ENCODE measurements at places on chromosomes 7 and 10.

DNA sequence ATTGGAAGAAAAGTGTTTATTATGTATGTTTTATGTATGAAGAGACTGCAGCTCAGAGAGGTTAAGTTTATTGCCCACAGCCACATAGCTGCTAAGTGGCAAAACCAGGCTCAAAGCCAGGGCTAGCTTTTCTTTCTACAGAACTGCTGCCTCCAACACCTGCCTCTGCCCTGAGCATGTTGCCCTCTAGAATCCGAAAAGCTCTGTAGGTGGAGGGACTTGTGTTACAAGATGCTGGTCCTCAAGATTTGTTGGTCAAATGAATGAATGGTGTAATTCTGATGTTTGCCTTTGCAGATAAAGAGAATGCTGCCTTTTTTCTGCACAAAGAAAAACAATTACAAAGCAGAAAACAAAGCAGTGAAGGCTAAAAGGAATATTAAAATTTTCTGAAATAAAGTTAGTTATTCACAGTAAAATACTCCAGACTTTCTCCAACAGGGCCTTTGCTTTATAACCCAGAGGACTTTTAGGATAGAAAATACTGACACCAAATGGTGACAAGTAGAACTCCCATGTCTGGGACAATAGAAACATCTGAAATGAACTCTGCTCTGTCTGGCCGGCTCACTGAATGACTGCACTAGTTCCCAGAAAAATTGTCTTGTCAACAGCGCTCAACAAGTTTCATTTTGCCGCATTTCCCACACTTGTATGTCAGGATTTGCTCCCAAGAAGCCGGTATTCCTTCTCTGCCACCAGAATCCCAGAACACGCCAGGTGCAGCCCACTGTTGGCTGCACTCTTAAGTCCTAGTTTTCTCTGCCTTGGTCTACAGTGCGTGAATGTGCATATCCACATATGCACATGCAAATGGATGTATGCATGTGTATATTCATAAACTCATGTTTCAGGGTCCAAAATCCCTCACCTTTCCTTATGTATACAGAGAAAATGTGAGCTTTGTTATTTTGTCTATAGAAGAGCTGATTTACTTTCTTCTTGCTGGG is 11.0 kb upstream of the DNTT start:
- DNase-seq, result no peak

- DNase-seq, result no peak
Measured at GRCh38 chr10:110209926-110210673, 2.7 kb downstream of the MXI1 start.

DNA sequence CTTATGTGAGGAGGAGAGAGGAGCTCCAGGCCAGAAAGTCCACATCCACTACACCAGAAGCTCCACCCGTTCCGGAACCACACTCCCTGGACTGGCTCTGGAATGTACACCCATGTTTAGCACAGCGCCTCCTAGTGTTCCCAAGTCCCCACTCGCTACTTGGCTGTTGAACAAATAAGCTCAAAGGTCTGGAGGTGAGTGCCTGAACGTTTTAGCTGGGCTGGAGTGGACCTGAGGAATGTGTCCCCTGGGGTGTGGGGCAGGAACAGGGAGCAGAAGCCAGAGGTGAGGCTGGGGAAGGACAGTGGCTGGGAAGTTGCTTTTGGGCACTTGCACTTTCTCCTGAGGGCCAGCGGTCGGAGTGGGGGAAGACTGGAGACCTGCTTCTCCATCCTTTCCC is 164.1 kb upstream of the CDCA7L start:
- no peak for DNase-seq

DNA sequence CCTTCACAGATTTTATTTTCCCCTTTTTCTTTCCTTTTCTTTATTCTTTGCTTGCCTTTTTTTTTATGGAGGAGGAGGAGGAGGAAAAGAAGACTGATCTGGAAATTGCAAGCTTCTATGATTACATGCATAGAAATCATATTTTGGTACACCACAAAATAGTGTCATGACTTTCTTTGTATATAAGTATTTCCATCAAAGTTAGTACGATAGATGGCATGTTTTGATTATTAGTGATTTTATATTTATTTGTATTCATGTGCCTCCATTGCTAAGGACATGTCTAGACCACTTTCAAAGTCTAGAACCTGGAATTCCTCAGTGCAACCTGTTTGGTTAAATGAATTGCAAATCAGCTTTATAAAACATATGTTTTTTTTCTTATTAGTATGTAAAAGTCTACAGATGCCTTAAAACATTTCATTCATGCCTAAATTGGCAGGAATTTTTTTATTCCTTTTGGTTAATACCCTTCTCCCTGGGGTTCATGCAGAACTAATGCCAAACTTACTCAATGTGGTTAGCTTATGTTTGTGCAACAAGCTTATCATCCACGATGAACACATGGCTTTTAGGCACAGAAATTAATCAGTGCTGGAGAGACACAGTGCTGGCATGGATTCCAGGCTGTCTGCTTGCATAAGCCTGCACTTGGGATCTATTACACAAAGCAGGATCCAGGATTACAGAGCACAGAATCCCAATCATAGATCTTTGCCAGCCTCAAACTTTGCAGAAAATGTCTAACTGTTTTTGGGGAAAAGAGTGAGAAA is 213.1 kb downstream of the CHRM2 start:
- DNase-seq, result peak; percentile 15

DNA sequence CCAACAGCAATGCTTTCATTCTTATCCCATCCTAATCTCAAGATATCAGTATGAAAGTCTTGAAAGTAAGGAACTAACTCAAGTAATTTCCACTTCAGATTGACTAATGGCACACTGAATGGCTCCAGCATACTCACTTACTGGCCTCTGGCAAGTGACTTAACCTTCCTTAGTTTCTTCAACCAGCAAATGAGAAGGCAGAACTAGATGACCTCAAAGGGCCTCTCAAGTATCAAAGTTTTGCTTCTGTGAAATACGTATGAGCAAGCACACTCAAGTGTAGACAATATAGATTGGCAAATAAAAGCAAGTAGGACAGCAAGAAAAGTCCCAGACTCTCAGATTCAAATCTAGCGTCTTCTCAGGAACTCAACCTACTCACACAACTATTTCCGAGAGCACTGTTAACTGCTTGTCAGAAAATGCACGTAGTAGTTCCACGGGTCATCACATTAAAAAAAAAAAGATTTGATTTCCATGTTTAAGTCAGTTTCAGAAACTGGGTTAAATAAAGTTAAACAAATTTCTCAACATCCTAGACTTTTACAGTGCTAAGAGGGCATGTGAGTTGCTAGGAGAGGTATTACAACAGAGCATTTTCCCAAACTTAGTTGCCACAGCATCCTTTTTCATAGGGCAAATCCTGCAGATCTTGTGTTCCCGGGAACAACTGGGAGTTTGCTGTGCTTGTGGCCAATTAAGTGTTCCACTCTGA is 276.9 kb upstream of the KLF14 start:
- DNase-seq, result no peak

DNA sequence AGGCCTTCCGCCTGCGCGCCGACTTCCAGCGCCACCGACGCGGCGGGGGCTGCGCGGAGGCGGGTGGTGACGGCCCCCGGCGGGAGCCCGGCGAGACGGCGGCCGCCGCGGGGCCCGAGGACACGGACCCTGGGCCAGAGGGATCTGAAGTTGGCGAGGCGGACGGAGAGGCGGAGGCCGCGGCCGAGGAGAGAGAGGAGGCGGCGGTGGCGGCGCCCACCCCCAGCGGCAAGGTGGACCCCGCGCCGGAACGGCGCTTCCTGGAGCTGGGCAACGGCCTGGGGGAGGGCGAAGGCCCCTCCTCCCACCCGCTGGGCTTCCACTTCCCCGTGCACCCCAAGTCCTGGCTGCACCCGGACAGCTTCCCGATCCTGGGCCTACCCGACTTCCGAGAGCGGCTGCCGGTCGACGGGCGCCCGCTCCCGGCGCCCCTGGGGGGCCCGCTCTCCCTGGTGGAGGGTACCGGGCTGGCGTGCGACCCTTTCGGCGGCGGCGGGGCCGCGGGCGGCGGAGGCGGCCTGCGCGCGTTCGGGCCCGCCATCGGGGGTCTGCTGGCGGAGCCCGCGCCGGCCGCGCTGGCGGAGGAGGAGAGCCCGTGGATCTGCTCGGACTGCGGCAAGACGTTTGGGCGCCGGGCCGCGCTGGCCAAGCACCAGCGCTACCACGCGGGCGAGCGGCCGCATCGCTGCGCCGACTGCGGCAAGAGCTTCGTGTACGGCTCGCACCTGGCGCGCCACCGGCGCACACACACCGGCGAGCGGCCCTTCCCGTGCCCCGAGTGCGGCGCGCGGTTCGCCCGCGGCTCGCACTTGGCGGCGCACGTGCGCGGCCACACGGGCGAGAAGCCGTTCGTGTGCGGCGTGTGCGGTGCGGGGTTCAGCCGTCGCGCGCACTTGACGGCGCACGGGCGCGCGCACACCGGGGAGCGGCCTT is 16.2 kb downstream of the ZNF316 start:
- DNase-seq, result no peak

GRCh38 chr10:91901784-91902677 is 7.3 kb downstream of the FGFBP3 start:
- no peak for DNase-seq

DNA sequence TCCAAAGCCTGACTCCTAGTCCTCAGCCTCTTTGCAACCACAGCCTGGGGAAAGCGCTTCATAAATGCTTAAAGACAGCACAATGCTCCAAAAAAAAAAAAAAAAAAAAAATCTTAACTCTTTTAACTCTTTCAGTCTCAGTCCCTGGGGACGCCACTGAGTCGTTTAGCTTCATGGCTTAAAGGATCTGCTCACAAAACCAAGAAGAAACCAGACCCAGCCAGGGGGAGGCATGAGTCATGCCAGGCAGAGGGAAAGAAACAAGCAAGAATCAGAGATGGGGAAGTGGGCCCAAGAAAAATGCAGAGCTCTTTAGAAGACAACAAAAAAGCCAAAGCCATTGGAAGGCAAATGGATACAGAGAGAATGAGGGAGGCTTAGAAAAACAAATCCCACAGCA is 32.5 kb upstream of the DOCK1 start:
- DNase-seq, result no peak

DNA sequence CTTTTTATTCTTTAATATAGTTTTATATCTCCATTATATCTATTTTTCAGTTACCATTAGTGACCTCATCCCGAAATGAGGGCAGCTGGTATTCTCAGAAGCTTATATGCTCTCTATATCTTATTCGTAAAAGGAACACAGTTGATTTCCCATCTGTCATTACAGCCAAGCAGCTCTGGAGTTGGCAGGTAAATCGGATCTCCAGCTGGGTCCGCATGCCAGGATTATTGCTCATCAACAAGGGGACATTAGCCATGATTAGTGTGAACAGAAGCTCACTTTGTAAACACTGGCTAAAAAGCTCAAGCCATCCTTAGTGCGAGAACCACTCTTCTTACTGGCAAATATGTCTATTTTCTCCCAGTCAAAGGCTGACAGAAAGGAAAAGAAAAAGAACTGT is 180.3 kb downstream of the NPSR1 start:
- DNase-seq, result peak; percentile 92

DNA sequence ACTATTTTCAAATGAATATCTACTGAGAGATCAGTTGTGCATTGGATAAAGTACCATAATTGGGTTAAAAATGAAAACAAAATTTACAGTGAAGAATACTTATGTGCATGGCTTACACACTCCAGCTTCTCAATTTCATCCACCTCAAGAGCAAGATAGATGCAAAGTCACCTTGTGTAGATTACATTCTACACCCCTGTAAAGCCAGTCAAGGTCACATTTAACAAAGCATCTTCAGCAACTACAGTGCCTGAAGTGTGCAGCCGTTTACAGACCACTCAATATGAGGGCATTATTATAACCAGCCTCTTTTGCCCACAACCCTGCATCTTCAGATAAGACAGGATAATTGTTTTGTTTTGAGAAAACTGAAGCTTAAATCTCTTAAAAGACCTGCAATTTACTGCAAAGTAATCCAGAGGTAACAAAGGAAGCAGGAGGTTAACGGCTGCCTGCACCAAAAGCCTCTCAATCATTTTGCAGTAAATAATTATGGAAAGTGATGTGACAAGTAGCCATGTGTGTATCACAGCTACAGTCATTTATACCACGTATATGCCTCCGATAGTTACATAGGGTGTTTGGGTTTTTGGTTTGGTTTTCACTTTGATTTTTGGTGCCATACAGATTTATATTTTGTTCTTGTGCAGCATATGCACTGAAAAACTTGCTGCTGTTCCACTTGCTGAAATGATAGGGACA is 4.9 kb downstream of the PURB start:
- no peak for DNase-seq

DNA sequence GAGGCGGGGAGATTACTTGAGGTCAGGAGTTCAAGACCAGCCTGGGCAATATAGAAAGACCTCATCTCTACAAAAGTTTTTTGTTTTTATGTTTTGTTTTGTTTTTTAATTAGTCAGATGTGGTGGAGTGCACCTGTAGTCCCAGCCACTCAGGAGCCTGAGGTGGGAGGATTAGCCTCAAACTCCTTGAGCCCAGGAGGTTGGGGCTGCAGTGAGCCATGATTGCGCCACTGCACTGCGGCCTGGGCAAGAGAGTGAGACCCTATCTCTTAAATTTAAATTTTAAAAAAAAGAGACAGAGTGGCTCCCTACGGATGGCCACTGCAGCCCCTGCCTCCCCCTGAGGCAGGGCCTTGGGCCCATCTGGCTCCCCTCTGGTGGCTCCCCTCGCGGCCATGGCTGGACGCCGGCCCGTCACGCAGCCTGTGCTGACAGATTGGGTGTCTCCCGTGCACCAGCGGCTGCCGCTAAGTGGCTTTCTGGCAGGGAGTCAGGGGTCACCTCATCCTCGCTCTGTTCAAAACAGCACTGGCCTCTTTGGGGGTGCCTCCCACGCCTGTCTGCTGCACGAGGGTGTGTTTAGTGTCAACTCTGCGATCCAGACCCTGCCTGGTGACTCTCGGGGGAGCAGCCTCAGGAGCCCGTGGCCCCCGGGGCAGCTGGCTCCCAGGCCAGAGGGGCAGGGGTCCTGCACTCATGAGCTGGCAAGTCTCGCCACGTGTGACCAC is 44.4 kb upstream of the ELN start:
- no peak for DNase-seq

DNA sequence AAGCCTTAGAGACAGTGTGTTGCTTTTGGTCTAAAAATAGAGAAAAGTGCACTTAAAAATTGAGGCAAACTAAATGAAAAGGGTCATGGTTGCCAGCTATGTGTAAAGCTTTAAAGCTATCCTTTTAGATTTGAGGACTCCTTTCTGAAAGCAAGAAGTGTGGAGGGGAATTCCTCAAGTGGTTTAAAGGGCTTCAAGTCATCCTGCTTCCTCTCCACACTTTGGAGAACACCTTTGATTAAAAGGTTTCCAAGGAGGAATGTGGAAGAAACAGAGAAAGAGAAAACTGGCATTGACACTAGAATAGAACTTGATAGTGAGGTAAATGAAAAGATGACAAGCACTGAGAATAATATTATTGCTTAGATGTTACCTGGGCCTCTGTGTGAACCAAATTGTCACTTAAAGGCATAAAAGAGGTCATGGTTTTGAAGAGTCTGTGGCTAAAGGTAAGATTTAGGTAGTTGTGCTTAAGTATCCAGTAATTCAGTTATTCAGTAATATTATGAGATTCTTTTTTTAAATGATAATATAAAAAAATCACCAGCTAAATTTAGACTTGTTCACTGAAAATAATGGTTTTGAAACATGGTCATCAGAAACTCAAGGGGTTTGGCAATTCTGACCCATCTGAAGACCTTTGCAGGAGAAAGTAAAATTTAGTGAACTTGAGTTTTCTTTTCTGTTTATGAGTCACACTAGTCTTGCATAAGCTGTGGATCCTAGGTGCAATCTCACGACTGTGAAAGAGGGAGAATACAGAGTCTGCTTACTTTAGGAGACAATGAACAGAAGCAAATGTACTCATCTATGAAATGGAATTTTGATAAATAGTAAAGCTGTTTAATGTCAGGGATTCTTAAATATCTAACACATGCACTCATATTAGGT is 466.0 kb downstream of the KIF20B start:
- no peak for DNase-seq
